ENCODE measurements at places on chromosomes 12 and 14.

DNA sequence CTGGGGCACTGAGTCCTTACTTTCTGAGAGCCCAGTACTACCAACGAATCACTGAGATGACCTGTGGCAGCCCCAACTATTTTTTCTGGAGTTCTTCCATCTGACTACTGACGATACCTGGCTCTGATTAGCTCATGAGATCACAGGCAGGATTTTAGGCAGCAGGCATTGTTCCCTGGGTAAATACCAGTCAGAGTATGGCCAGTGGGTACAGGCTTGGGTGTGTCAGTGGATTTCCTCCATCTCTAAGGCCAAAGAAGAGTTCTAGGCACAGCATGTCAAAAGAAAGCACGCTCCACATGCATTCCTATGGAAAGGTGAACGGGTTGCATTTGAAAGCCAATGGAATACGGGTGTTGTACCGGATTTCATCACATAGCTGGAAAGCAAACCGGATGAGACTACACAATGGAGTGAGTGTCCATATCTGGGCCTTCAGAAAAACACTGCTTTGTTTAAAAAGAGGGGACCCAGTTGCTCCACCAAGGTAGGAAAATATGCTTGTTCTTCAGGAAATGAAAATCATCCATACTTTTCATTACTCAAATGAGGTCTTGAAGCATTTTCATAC lies 55.0 kb downstream of the PAX9 start:
- no peak for DNase-seq

DNA sequence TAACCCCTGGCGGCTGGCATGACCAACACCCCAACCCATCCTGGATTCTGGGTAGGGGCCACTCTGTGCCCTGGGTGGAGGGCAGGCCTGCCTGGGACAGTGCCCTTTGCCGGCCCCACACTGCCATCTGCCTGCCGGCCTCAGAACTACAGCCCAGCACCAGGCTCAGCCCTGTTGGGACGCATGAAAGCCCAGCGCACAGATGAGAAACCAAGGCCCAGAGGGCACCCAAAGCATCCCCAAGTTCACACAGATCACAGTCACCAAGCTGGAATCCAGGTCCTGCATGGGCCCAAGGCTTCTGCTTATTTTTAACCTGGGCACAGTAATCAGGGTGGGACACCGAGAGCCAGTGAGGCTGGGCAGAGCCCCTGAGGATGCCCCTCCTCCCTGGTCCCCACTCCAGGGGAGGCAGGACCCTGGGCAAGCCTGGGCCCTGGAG lies 26.2 kb downstream of the RFLNA start:
- DNase-seq, result no peak

DNA sequence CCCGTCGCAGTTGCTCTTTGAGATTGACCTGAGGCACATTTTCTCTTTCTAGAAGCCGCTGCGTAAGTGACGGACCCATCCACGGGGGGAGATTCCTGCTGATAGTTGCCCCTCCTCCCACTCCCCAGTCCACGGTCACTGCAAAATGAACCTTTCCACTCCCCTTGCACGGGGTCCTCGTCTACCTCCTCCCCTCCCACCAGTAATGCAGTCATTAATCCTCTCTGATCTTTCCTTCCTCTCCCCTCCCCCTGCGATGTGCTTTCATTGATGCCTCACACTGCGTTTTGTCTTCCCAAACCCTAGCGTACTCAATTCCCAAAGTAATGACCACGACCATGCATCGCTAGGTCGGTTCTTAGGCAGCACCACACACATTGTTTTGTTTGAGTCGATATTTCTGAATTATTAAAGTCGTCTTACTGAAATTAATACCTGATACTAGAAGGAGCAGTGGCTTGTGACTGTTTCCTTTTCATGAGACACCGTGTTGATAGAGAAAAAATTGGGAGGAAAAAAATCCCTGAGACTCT lies 857 bp downstream of the ETNK1 start:
- DNase-seq, result no peak

- no peak for DNase-seq
These were observed 13.1 kb downstream of the CBX5 start for GRCh38 chr12:54266852-54267251.

DNA sequence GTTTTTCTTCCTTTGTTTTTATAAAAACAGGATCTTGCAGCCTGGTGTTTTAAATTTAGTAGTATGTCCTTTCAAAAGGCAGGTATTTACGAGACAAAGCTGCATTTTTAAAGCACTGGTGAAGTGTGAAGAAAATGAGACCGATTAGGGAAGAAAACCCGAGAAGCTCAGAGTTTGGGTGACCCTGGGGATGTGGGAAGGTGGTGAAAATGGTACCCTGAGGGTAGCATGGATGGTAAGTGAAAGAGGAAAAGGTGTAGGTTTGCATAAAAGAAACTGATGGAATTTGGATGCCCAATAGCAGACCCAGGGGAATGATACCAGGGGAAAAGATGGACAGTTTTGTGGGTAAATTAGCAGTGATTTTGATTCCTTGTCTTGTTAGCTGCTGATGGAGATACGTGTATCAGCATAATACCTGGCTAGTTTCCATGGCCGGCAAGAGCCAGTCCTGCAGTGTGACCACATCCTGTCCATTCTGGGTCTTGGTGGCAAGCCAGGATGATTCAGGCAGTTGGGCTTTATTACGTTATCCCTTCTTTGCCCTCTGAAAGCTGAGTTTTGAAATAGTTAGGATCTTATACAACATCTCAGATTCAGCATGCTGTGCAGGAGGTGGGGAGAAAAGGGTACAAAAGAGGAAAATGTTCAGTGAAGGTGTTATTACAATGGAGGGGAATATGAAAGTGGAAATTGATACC lies 8.9 kb downstream of the BICD1 start:
- peak; percentile 98 for DNase-seq

DNA sequence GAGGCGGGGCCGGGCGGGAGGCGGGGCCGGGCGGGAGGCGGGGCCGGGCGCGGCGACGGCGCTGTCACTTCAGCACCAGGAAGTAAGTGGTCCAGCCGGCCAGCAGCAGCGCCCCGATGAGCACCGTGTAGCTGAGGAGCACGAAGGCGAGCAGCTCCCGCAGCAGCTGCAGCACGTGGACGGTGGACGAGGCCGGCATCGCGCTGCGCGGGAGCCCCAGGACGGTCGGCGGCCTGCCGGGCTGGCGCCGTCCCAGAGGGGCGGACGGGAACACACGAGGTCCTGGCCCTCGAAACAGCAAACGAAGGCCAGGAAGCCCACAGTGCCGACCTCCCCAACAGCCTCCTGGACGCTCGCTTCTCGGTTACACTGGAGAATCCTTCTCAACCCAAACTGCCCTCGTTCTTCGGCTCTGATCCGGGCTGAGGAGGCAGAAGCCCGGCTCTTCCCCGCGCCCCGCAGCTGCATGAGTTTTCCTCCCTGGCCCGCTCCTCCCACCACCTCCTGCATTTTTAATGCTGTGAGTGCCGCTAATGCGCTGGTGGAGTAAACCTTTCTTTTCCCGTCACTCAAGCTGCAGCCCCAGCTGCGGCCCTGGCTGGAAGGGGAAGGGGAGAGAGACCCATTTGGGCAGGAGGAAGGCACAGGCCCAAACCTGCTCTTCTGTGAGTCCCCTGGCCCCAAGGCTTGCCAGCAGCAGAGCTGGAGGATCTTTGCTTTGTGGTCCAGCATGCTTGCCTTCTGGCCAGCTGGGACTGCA lies 694 bp upstream of the DIABLO start:
- no peak for DNase-seq

DNA sequence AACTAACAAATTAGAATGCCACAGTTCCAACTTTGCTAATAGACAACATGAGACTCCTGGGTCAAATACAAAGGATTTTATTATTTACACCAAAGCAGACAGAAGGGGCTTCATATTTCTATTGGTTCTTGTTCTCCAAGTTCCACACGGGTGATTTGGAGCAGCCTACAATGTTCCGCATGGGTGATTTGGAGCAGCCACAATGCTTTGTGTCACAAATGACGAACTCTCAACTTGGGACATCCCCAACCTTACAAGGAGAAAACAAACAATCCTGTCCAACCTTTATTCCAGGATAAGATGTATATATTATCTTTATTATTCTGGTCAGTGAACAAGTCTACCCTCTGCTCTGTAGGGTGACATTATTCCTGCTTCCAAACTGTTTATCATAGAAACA lies 694.3 kb upstream of the MGAT4C start:
- no peak for DNase-seq

DNA sequence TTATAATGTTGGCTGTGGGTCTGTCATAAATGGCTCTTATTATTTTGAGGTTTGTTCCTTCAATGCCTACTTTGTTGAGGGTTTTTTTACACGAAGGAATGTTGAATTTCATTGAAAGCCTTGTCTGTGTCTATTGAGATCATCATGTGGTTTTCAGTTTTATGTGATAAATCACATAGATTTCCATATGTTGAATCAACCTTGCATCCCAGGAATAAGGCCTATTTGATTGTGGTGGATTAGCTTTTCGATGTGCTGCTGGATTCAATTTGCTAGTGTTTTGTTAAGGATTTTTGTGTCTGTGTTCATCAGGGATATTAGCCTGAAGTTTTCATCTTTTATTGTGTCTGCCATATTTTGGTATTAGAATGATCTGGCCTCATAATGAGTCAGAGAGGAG lies 27.6 kb downstream of the SLC2A13 start:
- DNase-seq, result peak; percentile 40

DNA sequence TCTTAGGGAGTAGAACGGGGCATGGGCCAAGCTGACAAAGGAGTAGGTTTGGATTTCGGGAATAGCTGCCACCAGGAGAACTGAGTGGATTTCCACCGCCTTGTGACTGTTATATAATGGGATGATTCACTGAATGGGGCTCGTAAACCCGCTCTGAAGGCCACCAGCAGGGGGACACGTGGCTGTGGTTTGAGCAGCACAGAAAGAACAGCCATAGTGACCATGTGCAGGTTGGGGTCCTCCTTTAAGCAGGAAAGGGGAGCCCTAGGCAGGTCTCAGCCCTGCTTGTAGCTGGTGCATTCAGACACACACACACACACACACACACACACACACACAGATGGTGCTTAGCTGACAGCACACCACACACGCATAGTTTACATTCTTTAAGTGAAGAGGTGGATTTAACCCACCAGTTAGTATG lies 8.6 kb upstream of the ASB2 start:
- DNase-seq, result peak; percentile 71
